ENCODE measurements at places on chromosomes 16 and 17. TPM values are rescaled to one million over a fixed set of nuclear protein-coding genes. Genes with fewer than 3 reads are reported as not detected.

DNA sequence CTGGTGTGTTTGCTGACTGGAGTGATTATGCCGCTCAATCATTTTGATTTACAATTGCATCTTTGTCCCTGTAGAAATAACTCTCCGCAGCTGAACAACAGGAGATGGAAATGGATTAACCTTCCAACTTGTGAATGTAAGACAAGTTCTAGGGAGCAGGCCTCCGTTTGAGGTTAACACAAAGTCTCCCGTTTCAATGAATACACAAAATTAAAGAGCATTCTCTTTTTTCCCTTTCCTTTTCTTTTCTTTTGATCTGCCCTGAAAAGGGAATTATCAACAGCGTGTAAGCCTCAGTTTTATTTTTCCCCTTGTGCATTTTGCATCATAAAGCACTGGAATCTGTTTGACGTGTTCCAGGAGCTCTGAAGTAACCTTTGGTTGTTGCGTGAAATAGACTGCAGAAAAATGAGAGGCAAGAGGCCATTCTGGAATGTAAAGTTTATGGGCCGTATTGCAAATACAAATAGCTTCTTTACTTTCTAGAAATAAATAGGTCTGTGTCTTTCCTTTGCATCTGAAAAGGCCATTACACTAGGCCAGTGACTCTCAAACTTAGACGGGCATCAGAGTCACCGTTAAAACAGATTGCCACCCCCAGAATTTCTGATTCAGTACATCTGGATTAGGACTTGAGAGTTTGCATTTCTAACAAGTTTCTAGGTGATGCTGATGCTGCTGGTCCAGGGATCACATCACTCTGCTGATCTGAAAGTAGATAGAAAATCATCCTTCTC is 164.7 kb downstream of the ZNF18 start:
- H3K36me3 ChIP-seq, result no peaks in the 10 kb centered on the region
- H3K4me3 ChIP-seq, result no peak overlapping the region
- H3K27ac ChIP-seq, result no peak overlapping the region
- DNase-seq, result no peak
- peaks cover 2% of the 10 kb centered on the region for H3K27me3 ChIP-seq
- no peaks in the 10 kb centered on the region for H3K4me1 ChIP-seq

The PRSS8 gene
- total RNA-seq, result not detected

GRCh38 chr16:73966851-73967250 is 329.8 kb upstream of the PSMD7 start:
- H3K36me3 ChIP-seq, result no peaks in the 10 kb centered on the region
- no peaks in the 10 kb centered on the region for H3K27me3 ChIP-seq
- no peak overlapping the region for H3K27ac ChIP-seq
- no peak overlapping the region for H3K4me3 ChIP-seq

The IKZF3 gene
- total RNA-seq, result 34.2 TPM

DNA sequence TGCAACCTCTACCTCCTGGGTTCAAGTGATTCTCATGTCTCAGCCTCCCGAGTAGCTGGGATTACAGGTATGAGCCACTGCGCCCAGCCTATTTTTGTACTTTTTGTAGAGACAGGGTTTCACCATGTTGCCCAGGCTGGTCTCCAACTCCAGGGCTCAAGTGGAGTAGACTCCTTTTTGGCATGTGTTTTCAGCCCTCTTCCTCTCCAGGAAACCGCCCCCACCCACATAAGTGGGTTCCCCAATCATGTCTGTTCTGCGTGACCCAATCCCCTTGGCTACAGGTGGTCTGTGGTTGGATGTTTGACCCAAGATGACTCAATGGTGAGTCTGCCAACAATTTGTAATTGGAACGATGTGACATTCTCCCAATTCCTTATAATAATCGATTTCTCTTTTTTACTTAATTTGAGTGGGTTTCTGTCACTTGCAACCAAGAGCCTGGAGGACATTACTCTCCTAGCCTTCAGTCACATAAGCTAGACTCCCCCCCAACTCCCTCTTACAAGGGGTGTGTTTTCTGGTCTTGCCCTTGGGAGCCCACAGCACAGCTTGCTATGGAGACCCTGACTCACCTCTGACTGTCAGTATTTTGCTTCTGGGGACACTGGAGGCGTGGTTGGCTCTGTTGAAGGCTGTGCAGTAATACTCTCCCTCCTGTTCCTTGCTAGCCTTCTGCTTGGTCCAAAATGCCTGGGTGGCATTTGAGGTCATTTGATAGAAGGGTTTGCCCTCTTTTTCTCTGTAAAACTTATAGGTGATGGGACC is 34.9 kb downstream of the PECAM1 start:
- H3K27ac ChIP-seq, result no peak overlapping the region
- peaks cover 2% of the 10 kb centered on the region for H3K36me3 ChIP-seq
- DNase-seq, result no peak
- no peak overlapping the region for H3K4me3 ChIP-seq

The CDH11 gene
- total RNA-seq, result not detected

The IL34 gene
- total RNA-seq, result not detected

DNA sequence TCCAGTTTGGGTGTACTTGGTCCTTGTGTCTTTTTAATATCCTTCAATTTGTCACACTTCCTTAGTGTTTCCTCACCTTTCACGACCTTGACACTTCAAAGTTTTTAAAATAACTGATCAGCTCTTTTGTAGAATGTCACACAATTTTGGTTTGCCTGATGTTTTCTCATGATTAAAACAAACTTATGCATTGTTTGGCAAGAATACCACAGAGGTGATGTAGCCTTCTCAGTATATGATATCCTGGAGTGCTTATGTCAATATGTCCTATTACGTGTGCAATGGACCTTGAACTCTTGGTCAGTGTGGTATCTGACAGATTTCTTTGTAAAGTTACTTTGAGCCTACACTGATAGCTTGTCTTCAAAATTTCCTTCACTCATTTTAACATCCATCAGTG is 297.4 kb downstream of the CNTNAP4 start:
- H3K27ac ChIP-seq, result no peak overlapping the region
- H3K4me1 ChIP-seq, result no peaks in the 10 kb centered on the region
- no peaks in the 10 kb centered on the region for H3K27me3 ChIP-seq

The ITGAX gene
- total RNA-seq, result 2.4 TPM

The PTRH2 gene
- 19.7 TPM for total RNA-seq

The CTRB1 gene
- total RNA-seq, result not detected

The FOXC2 gene
- not detected for total RNA-seq

GRCh38 chr17:72970797-72971196 is 121.7 kb downstream of the SLC39A11 start:
- no peaks in the 10 kb centered on the region for H3K4me1 ChIP-seq
- no peak overlapping the region for H3K27ac ChIP-seq
- DNase-seq, result no peak
- no peaks in the 10 kb centered on the region for H3K27me3 ChIP-seq

- H3K27me3 ChIP-seq, result no peaks in the 10 kb centered on the region
- H3K4me1 ChIP-seq, result peaks cover 63% of the 10 kb centered on the region
- DNase-seq, result no peak
- H3K4me3 ChIP-seq, result peak overlapping the region; percentile 50
- H3K36me3 ChIP-seq, result peaks cover 6% of the 10 kb centered on the region
Observed at GRCh38 chr17:57284583-57284982, 28.3 kb downstream of the MSI2 start.

- H3K36me3 ChIP-seq, result no peaks in the 10 kb centered on the region
- H3K4me1 ChIP-seq, result peaks cover 26% of the 10 kb centered on the region
- DNase-seq, result no peak
- peak overlapping the region; percentile 1 for H3K27ac ChIP-seq
- H3K4me3 ChIP-seq, result peak overlapping the region; percentile 74
- H3K27me3 ChIP-seq, result no peaks in the 10 kb centered on the region
Observed at GRCh38 chr17:78977997-78978973, 1.4 kb downstream of the LGALS3BP start.
